ENCODE measurements at places on chromosomes 5 and 9. TPM values are rescaled to one million over a fixed set of nuclear protein-coding genes. Genes with fewer than 3 reads are reported as not detected.

DNA sequence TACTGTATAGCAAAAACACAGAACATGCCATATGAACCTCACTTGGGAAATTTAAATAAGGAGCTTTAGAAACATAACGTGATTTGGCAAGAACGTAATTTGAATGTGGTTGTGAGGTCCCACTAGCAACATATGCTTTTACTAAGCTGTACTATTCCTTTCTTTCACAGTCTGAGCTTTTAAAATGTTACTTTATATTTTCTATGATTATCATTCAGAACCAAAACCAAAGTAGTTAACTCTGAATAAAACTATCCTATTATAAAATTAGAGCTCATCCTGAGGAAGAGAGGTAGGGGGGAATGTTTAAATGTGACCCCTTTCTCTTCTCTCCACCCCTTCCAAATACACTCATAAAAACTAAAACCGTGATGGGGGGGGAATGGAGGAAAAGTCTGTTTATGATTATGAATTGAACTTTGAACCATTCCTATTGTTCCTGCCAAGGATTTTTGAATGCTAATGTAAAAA lies 435.7 kb downstream of the NFIB start:
- no peak for DNase-seq

DNA sequence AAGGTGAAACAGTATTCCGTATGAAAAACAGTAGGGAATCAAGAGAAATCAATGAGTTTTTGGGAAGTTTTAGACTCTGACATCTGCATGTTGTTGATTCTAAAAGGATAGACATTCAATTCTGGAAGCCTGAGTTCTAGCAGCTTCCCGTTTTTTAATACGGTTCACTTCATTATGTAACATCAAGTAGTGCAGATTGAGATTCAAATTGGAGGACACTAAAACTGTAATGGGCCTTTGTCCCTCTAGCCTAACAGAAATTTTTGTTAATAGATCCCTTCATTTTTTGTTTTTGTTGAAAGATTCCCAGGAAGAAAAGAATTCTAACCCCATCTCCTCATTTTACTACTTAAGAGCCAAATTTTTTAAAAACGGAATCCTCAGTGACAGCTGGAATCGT lies 384.6 kb downstream of the SH3GL2 start:
- no peak for DNase-seq

Gene CD74
- total RNA-seq, result 582 TPM

DNA sequence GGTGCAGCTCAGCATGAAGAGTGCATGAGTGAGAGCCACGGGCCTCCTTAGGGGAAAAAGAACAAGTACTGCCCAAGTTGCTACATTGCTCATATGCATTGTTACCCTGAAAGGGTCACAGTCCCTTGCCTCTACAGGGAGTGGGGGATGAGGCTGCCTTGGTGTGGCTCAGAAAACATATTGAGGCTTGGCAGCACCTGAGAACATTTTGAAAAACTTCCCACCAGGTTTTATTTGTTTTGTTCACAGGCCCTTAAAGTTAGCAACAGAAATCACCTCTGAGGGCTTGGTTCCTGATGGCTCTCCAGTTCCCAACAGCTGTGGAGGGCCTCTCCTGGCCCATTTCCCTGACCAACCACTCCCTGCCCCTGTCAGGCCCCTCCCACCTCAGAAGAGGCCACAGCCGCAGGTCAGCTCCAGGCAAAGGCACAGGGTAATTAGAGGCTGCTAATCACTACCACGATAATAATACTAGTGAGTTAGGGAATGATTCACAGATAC lies 90.7 kb upstream of the ADRA1B start:
- no peak for DNase-seq

DNA sequence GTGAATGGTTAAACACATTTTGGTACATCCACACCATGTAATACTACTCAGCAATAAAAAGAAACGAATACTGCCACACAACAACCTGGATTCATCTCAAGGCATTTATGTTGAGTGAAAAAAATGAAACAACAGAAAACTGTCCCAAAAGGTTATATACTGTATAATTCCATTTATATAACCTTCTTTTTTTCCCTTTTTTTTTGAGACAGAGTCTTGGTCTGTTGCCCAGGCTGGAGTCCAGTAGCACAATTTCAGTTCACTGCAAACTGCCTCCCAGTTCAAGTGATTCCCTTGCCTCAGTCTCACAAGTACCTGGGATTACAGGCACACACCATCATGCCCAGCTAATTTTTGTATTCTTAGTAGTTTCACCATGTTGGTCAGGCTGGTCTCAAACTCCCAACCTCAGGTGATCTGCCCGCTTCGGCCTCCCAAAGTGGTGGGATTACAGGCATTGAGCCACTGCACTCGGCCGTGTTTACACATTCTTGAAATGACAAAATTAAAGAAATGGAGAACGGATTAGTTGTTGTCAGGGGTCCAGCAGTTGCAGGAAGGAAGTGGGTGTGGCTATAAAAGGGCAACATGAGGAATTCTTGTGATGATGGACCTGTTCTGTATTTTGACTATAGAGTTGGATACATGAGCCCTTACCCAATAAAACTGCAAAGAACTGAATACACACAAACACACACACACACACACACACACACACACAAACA lies 17.4 kb downstream of the PPP6C start:
- no peak for DNase-seq

DNA sequence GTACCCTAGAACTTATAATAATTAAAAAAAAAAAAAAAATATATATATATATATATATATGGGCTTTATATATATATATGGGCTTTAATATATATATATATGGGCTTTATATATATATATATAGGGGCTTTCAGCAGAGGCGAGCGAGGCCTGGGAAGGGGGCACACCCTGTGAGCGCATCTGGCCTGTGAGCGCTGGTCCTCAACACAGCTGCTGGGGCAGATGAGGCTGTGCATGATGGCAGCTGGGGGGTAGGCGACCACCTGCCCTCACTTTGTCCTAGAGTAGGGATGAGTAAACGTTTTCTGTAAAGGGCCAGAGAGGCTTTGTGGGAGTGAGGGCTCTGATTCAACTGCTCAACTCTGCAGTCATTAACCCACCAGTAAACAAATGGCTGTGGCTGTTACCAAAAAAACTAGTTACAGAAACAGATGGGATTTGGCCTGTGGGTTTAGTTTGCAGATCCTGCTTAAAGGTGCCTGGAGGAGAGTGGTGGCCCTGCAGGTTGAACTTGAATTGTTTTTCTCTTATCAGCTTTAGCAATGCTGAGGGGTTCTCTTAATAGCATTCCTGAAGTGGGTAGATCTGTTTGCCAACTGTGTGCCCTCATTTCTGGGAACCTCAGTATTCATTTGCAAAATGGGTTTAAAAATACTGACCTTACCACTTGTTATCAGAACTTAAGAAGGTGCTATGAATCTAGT lies 88.1 kb upstream of the EPB41L4B start:
- no peak for DNase-seq

GRCh38 chr5:147303976-147304375 lies 69.2 kb downstream of the STK32A start:
- DNase-seq, result no peak

DNA sequence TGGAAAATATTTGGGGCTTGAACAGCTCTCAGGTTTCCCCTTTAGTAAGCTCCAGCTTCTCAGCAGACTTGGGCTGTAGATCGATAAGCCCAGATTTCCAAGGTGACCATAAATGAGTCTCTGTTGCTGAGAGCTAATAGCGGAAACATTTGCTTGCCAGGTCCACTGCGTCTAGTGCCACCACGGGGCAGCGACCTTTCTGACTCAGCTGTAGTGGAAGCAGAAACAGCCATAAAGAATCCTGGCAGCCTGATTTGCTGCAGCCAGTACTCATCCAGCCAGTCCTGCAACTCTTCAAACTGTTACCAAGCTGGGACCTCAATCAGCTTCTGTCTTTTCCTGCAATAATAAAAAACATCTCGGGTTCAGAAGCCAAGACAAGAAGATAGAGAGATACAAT lies 241.7 kb downstream of the DOCK8 start:
- no peak for DNase-seq

Gene FAM78A
- 9.9 TPM for total RNA-seq

DNA sequence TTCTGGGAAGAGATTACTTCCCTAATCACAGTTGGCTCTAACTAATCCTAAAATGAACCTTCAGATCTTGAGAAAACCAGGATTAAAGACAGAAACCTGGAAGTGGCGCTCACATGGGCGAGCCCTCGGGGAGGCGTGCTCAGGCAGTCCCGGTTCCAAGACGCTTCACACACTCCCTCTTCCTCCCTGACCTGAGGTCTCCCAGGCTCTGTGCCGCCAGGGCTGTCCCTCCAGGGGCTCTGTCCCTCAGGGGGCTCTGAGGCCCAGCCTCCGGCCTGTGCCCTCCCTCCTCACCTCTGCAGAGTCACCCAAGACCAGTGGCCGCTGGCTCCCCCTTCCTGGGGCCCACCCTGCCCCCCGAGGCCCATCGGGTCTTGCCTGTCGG lies 10.2 kb downstream of the SLC9A3 start:
- DNase-seq, result no peak

DNA sequence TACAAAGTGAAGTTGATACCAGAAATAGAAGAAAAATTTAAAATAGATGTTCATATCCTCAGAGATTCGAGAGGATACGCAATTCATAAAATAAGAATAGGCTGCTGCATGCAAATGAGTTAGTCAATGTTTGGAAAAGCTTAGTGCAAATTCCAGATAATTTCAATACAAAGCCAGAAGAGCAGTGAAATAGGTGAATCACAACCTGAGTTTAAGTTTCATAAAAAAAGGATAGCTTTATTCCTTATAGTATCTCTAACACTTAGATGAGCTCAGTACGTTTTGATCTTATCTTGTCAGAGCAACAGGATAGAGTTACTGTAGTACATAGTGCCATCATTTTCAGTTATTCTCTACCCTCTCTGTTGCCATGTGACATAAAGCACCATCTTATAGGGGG lies 653.4 kb upstream of the ZNF608 start:
- DNase-seq, result no peak

DNA sequence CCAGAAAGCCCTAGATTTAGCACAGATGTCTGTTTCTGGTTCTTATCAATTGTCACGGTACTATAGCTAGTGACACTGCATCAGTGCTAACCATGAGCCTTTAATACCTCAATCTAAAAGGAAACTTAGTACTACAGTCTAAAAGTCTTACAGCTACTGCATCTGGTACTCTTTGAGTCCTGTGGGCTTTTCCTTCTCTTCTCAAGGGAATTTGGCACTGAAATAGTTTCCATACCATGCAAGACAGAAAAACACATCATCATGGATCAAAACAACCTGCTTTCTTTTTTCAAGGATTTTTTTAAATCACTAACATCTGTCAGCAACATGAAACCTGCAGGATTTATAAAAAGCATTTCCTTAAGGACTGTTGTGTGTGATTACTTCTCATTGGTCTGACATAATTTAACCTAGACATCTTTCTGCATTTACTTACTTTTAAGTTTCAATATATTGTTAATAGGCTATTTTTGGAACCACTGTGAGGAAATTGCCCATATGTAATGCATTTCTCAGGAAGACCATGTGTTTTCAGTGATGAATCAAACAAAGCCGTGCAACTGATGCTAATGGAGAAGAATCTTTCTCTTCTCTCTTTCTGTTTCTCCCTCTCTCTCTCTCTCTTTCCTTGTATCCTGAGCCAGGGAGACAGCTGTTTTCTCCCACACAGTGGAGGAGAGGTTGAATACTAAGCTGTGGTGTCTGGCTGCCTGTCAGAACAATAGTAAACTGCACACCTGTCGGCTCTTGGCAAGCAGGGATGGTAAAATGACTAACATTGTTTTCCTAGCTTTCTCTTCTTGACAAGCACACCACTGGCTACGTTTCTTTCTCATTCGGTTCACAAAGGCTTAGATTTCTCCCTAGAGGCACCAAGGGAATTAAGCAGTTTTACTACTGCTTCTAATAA lies 273.4 kb downstream of the CSNK1G3 start:
- DNase-seq, result no peak

DNA sequence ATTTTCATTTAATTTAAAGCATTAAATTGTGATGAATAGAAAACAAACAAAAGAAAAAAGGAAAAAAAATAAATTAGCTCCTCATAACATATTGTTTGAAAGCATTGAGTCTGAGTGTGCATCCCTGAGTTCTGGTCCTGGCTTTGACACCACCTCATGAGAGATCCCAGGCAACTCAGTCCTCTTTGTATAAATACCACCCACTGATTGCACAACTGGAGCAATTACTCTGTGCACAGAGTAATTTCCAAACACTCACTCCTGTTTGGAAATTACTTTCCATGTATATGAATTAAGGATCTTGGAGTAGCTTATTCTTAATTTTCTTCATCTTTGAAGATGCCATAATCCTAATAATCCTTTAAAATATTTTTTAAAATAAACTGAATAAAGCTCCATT lies 59.4 kb upstream of the C5orf46 start:
- no peak for DNase-seq

GRCh38 chr5:173549644-173550043 lies 66.8 kb downstream of the BOD1 start:
- DNase-seq, result no peak

- no peak for DNase-seq
Measured at GRCh38 chr5:82599692-82600091, 321.5 kb upstream of the RPS23 start.

Gene LRRC8A
- total RNA-seq, result 67.1 TPM

Gene PRSS3
- not detected for total RNA-seq

- no peak for DNase-seq
Measured at GRCh38 chr5:128349044-128349858, 188.8 kb downstream of the FBN2 start.

DNA sequence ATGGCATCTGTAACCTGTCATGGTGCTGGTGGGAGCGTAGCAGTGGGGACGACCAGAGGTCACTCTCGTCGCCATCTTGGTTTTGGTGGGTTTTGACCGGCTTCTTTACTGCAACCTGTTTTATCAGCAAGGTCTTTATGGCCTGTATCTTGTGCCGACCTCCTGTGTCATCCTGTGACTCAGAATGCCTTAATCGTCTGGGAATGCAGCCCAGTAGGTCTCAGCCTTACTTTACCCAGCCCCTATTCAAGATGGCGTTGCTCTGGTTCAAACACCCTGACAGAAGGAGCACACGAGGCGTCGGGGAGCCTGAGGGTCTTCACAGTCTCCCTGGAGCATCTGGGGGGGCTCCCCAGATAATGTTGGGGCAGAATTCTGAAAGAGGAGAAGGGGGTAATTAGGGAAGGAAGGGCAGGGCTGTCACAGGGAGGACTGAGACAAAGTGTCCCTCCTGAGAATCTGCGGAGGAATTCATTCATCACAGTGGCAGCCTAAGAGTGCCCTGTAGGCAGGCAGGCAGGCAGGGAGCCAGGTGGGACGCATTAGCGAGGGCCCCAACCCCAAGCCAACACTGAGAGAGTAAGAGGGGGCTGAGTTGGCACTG lies 21.3 kb upstream of the NCS1 start:
- DNase-seq, result no peak

Gene CCDC192
- not detected for total RNA-seq

GRCh38 chr5:368183-369084 lies 46.9 kb downstream of the AHRR start:
- DNase-seq, result no peak

DNA sequence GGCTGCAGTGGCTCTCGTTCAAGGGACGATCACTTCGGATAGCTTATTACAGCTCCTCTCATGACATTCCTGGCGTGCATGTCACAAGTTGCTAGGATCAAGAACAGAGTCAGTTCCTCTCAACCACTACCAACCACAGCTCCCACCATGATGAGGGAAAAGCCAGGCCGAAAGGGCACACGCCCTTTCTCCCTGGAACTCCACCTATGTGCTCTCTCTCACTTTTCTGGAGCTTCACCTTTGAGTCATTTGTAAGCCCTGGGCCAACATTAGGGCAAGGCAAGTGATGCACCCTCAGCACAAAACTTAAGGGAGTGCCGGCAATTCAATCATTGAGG lies 1.6 kb downstream of the SPACA9 start:
- no peak for DNase-seq

Gene SH3RF2
- 0.65 TPM for total RNA-seq
